ENCODE measurements at places on chromosomes 4 and X.

GRCh38 chr4:156764145-156764544, 207.5 kb downstream of the PDGFC start:
- DNase-seq, result no peak

GRCh38 chrX:153351981-153352380, 18.0 kb downstream of the ZNF275 start:
- DNase-seq, result no peak

DNA sequence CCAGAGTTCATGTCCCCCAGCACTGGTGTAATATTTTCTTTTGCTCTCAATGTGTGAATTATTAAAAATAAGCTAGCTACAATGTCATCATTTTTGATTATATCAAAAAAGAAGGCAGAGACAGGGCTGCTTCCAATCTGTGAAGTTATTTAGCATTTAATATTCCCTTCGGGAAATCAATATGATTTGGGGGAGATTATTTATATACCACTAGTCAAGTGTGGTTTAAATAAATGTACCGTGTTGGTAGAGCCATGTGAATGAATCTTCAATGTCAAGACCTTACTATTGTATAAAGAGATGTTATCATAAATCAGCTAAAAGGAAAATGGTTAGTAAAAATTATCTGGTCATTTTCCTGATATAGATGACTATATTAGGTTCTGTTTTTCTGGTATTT, 87.4 kb upstream of the MID1 start:
- no peak for DNase-seq

- DNase-seq, result no peak
These were observed 107.9 kb downstream of the PALLD start for GRCh38 chr4:168604496-168605373.

GRCh38 chrX:11406109-11406765, 113.0 kb downstream of the AMELX start:
- no peak for DNase-seq

GRCh38 chrX:17968367-17968766, 107.3 kb upstream of the RAI2 start:
- no peak for DNase-seq

- no peak for DNase-seq
These were observed 7.0 kb downstream of the SFRP2 start for GRCh38 chr4:153781717-153782416.

- DNase-seq, result no peak
These were observed 40.9 kb downstream of the GATB start for GRCh38 chr4:151719956-151720334.

DNA sequence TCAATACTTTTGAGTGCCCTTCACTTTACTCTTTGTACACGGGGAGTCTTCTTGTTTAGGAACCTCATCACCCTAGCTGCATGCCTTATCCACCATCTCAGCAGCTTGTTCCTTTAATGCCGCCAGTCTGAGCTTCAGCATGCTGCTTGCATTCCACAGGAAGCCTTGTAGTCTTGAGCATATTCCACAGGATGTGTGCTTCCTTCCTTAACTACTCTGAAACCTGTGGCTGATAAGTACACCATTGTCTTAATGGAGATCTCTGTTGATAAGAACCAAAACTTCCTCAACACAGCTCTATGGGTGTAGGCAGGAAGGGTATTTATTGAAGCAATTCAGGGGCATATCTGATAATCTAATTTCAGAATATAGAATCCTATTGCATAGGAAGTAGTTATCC, 24.4 kb upstream of the CCNI start:
- DNase-seq, result no peak

DNA sequence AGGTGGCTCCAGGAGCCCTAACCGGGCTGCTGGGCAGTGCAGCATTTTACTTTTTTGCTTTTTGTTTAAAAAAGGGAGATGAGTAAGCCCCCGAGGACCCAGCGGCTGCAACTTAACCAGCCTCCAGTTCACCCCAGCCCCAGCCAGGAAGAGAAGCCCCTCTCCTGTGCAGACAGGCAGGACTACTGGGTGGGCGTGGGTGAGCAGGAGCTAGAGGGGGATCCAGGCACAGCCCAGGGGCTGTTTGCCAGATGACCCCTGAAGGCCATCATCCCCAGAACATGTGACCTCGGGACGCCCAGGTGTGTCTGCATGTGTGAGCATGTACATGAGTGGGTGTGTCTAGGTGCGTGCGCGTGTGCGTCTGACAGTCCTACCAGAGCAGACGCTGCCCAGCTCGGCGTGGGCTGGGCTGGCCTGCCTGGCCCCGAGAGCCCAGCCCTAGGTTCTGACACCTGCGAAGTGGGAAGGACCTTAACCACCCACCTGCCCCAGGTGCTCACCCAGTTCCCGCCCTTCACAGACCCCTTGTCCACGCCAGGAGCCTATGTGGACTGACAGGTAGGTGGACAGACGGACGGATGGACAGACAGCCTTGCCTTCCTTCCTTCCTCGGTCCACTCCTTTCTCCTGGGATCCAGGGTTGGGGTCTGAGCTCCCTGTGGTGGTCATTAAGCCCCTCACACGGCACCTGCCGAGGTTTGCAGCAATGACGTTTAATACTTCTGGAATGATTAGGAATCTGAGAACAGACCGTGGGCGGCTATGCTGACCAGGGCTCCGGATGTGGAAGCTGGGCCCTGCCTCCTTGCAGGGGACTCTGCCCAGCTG, 7.8 kb upstream of the HAUS3 start:
- no peak for DNase-seq

GRCh38 chr4:23476515-23477090, 413.2 kb downstream of the PPARGC1A start:
- no peak for DNase-seq

DNA sequence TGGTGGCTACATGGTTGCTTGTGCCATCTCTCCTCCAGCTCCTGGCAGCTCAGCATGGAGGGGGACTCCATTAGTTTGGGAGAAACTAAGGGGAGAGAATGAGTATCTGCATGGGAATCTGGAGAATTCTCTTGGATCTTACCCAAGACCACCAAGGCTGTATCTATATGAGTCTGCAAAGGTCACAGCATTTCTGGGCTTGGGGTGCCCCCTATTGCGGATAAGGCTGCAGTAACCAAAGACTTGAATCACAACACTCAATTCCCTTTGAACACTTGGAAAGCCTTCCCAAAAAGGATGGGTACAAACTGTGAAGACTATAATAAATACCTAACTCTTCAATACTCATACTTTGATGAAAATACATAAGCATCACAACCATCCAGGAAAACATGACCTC, 623.5 kb upstream of the NR3C2 start:
- DNase-seq, result no peak

DNA sequence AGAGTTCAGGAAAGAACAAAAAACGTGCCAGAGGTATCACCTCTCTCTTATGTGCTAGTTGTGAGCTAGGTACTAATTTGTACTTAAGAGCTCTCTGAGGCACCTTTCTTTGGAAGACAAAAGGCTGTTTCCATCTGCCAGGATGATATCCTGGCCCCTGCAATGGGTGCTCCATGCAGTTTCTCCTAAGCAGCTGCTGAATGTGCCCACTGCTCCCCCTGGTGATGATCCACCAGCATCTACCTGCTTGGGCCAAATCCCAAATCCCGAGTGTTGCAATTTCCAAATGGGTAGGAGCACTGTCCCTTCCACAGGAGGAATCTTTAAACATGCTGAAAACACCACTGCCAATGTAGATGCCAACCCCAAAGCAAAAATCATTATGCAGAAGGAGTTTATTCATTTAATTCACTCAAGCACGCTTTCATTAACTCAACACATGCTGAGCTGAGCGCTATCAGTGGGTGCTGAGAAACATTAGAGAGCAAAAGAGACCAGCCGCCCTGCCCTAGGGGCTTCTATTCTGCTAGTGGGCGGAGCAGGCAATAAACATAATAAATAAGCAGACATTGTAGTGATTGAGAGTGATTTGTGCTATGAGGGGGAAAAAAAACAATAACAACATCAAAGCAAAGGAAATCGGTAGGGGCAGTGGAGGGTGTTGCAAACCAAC, 69.6 kb upstream of the C4orf50 start:
- no peak for DNase-seq

DNA sequence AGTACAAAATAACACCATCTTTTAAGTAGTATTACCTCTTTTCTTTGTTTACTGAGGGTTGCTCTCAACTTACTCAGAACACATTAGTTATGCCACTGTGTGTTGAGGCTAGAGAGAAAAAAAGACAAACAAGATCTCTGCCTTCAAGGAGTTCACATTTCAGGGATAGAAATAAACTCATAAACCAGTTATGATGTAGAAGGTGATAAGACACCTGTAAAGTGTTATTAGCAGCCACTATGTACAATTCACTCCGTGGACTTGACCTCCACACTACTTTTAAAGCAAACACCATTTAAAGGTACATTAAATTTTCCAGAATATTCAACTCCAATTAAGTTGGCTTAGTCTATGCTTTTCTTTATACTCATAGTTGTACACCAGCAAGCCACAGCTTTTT, 278.0 kb downstream of the PDGFC start:
- DNase-seq, result no peak

DNA sequence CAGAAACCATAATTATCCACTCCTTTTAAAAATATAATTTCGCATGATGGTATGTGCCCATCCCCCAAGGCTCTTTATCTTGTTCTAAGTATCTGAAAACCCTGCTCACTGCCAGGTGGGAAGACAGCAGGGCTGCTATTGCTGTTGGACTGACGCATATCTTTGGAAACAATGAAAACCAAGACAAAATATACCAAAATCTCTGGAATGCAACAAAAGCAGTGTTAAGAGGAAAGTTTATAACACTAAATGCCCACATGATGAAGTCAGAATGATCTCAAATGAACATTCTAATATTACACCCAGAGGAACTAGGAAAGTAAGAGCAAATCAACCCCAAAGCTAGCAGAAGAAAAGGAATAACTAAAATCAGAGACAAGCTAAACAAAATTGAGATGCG, 162.0 kb downstream of the FAM47B start:
- no peak for DNase-seq

DNA sequence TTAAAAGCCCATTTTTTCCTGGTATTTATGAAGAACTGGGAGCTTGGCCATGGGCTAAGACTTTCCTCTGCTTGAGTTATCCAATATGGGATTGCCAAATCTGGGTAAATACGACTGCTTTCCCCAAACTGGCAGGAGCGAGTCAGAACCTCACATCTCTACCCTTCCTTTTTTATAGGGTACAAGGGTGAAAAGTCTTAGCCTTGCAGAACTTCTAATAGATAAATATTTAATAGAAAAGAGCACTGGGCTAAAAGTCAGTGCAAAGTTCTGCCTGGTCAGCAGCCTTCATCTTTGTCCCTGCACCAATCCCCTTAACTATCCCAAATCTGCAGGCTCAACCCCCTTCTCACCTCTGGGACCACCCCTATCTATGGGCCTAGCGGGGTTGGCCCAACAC, 61.6 kb upstream of the ACSL1 start:
- DNase-seq, result no peak

GRCh38 chr4:153204728-153205648, 745 bp downstream of the TRIM2 start:
- DNase-seq, result no peak

GRCh38 chr4:24497221-24497620, 87.1 kb downstream of the DHX15 start:
- no peak for DNase-seq

DNA sequence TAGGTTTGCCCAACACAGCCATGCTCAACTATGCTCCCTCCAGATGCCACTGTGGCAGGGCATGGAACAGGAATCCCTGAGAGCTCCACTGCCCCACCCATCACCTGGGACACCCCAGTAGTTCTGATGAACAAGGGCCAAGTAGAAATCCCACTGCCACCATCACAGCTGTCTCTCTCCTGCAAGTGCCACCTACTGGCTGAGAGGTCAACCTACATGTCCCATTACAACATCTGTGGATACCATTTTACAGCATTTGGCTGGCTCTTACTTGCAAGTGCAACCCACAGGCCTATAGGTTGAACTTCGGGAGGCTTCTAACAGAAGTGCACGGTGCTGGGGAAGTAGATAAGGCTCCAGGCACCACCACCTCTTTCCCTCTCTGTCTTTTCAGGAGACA, 142.5 kb downstream of the CXXC4 start:
- no peak for DNase-seq

DNA sequence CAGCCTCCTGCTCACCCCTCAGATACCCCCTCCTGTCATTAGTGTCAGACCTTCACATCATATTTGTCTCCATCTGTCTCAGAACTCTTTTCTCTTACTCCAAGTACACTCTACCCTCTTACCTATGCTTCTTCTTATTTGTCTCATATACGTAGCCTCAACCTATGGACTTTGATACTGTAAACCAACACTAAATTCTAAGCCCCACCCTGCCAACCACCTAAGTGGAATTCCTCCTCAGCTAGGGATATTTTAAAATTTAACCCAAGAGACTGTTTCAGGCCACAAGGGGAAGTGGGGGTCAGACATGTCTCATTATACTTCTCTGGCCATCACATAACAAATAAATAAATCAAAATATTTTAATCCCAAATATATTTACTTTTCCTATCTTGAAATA, 778.1 kb upstream of the GRID2 start:
- DNase-seq, result no peak

DNA sequence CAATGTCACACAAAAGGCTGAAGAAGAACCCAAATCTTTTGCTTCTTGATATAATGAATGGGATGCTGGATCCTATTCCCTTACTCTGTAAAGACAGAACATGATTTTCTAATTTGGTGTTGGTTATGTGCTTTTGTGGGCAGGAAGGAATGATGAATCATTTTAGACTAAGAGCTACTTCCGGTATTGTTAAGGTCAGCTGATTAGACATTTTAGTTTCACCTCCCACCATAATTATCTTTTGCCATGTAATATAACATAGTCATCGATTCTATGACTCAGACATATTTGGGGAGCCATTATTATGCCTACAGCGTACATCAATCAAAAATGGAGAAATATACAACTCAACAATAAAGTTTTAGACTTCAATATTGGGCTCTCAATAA, 265.3 kb downstream of the ZNF674 start:
- no peak for DNase-seq

- no peak for DNase-seq
These were observed 1628.9 kb upstream of the AGA start for GRCh38 chr4:179071131-179071530.

- DNase-seq, result no peak
These were observed 21.1 kb downstream of the CPLX1 start for GRCh38 chr4:804804-805203.

DNA sequence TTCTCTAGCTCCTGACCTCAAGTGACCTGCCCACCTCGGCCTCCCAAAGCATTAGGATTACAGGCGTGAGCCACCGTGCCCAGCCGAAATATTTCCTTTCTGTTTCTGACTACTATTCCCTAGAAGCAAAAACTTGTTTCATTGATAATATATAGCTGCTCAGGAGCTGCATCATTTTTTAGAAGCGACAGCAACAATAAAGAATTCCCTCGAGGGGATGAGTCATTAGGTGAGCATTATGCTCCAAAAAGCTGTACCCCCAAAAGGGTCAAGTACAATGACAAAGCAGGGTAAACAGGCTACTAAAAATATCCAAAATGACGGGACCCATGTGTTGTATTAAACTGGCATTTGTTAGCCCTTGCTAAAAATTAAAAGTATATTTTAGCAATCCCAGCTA, 67.0 kb downstream of the RBM47 start:
- DNase-seq, result no peak
